ENCODE measurements at places on chromosomes 11 and 22.

- no peak for DNase-seq
These were observed 140.3 kb downstream of the CRYBB2 start for GRCh38 chr22:25359601-25360261.

- no peak for DNase-seq
These were observed 21.9 kb upstream of the TMPRSS4 start for GRCh38 chr11:118054712-118055640.

- DNase-seq: no peak
These were observed 110.9 kb upstream of the GRK3 start for GRCh38 chr22:25453557-25453956.

- no peak for DNase-seq
These were observed 549.1 kb downstream of the INSC start for GRCh38 chr11:15663777-15664218.

GRCh38 chr22:23076896-23077572 is 6.7 kb downstream of the GNAZ start:
- DNase-seq: no peak

DNA sequence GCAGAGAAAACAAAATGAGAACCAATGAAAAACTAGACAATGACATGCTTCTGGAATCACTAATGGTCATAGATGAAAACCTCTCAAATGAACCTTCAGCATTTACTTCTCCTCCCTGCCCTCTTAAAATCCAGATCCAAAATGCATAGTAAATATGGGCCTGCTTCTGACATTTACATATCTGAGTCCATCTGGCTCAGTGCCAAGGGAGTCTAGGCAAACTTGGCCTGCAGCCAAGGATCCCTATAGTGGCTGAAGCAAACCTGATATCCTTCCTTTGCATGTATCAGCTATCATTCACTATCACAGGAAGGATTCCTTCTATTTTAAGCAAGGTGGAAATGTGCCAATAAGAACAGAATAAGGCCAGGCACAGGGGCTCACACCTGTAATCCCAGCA is 104.8 kb downstream of the C11orf58 start:
- no peak for DNase-seq

- no peak for DNase-seq
These were observed 83.8 kb upstream of the MYOD1 start for GRCh38 chr11:17635551-17635938.

DNA sequence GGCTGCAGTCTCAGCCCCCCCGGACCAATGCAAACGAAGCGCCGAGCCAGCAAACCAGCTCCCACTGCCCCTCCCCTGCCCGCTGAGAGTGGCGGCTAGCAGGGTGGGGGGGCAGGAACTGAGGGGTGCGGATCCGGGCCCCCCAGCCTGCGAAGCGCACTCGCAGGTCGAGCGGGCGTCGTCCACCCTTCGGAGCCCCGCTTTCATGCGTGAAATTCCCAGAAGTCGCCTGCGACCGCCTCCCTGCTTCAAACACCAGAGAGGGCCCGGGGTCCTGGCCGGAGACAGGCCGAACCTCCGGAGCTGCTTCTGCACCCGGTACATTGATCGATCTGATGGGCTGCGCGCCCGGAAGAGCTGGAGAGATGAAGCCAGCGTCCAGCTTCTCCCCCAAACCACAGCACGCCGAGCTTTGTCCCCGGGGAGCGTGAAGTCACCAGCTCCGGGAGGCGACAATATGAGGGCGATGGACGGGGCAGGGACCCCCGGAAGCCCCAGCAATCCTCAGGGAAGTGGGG is 646 bp upstream of the PATZ1 start:
- DNase-seq: no peak

DNA sequence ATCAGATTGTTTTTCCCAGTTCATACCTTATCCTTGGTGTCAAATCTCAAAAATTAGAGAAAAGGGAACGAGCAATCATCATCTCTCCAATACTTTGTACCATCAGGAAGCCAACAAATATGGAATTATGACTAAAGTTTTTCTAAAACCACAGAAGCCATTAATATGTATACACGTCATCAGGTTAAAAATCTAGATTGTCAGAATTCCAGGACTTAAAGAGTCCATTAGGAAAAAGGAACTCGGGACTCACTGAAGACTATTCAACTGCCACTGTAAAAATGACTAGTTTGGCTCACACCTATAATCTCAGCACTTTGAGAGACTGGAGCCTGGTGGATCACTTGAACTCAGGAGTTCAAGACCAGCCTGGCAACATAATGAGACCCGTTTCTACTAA is 344.4 kb upstream of the LRRC4C start:
- DNase-seq: no peak

DNA sequence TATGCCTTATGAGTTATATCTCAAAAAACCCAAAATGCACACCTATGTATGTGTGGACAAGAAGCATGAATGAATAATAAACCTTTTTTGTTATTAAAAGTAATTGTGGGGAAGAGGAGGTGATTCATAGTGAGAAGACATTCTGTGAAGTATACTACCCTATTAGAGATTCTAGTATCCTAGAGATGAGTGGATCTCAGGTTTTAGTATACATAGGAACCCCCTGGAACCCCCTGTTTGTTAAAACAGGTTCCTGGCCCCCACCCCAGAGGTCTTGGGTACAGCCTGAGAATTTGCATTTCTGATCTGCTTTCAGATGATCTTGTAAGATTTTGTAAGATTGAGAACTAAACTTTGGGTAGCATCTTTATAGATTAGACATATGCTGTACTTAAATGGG is 17.5 kb downstream of the NUCB2 start:
- DNase-seq: no peak

- DNase-seq: no peak
These were observed 168.9 kb upstream of the CHORDC1 start for GRCh38 chr11:90391756-90392155.

Data from stimulated activated CD4-positive, alpha-beta T cell treated with anti-CD3 and anti-CD28 coated beads, Interleukin-15, amount 100 ng/mL, for 1 hour (primary cell).